ENCODE measurements at places on chromosomes 16 and 17. TPM values are rescaled to one million over a fixed set of nuclear protein-coding genes. Genes with fewer than 3 reads are reported as not detected.

ITGAX gene
- polyA plus RNA-seq = 0.53 TPM

EPX gene
- 0.90 TPM for polyA plus RNA-seq

KRTAP4-16 gene
- polyA plus RNA-seq = not detected

ASPHD1 gene
- polyA plus RNA-seq = 0.86 TPM

- DNase-seq = no peak
Measured at GRCh38 chr16:87447323-87447722, 45.5 kb downstream of the ZCCHC14 start.

GRCh38 chr17:7857713-7858521 is at the start of gene CYB5D1:
CYB5D1 (plus strand) TSS chr17:7858003; CDS start chr17:7858135, 132 bp downstream.
- peak; percentile 95 for DNase-seq

DNA sequence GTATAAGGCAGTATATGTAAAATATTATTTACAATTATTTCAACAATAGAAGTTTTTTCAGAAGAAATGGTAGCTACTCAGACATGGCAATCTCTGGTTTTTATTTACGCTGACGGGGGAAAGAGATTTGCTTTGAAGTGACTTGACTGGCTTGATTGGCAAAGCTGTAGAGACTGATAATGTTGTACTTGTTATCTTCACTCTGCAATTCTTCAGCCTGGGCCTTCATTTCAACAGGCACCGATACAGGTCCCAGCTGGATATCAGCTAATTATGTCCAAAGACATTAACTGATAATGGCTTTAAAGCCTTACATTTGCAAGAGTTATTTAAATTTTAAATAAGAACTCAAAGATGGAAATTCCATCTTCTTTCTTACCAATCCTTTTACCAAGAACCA is 151.4 kb upstream of the HS3ST3A1 start:
- no peak for DNase-seq

Measured in left kidney (tissue), 8 donors.